ENCODE measurements at places on chromosomes 6 and 20.
A peak's percentile ranks its signal among the peaks of the same experiment; 100 is the strongest.

- peak; percentile 4 for DNase-seq
Measured at GRCh38 chr6:159929819-159930218, 39.0 kb downstream of the MAS1 start.

GRCh38 chr6:67506352-67506751 is 1128.7 kb upstream of the ADGRB3 start:
- no peak for DNase-seq

DNA sequence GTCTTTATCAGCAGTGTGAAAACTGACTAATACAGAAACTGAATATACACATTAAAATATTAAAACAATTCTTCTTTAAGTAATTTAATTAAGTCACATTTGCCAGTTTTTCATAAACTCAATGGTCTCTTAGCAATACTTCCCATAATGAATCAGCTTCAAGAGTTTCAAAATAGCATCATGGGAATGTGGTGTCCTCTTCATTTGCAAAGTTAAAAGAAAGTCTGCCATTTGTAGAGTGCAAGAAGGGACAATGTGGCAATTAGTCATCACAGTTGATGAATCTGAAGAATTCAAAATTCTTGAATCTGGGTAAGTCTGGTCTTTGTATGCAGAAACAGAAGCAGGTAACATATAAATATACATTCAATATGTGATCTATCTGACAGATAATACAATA is 38.7 kb downstream of the SYNE1 start:
- DNase-seq = no peak

DNA sequence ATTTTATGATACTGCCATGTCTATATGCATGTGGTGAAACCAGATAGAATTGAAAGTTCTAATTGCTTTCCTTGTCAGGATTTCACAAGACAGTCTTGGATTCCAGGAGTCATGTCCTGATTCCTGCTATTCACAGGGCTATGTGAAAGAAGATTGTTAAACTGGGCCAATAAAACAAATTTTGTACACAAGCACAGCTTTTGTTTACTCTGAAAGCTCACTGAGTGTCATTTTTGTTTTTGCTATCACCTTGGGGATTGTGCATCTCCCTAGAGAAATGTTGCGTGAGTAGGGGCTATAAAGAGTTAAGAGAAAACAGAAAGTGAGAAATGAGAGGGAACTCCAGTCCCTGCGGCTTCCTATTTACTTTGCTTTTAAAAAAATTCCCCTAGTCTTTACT is 627.5 kb downstream of the PKHD1 start:
- DNase-seq = no peak

- no peak for DNase-seq
Measured at GRCh38 chr6:56742122-56742791, 99.6 kb upstream of the DST start.

GRCh38 chr6:2110504-2110903 is 134.9 kb downstream of the GMDS start:
- DNase-seq = no peak

GRCh38 chr20:61516346-61517208 is 264.5 kb downstream of the CDH4 start:
- DNase-seq = no peak

DNA sequence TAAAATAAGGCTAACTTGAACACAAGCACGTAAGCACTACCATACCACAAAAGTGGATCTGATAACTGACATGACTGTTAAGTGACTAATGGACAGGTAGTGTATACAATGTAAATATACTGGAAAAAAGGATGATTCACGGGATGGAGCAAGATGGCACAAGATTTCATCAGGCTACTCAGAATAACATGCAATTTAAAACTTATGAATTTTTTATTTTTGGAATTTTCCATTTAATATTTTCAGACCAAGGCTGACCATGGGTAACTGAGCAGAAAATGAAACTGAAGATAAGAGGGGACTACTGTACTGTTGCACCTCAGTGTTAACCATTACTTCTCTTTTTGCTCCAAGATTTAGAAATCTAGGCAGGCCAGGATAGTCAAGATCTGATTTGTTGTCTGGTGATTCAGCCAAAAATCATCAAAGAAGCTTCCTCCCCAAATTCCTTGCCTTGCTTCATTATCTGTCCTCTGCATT is 45.4 kb downstream of the TPBG start:
- no peak for DNase-seq
